ENCODE measurements at places on chromosomes 13 and 19.

DNA sequence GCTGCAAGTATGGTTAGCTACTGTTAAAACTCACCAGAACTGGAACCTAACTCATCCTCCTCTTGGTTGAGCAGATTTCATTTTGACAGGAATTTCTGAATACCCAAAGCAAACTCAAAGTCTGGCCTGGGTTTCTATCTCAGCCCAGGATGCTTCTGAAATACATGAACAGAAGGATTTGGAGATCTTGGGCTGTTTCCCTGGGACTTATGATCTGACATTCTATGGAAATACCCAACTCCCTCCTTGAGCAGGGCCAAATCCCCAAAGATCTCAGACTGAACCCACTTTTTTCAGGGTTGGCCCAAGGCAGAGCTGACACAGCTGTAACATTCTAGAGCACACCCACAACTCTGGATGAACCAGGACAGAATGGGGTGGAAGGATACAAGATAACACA, 1.1 kb upstream of the ITM2B start:
- DNase-seq: no peak

- DNase-seq: no peak
Measured at GRCh38 chr13:60654415-60654814, 257.4 kb downstream of the TDRD3 start.

GRCh38 chr13:110907951-110908898, 6.6 kb downstream of the ANKRD10 start:
- DNase-seq: no peak

- no peak for DNase-seq
Measured at GRCh38 chr13:32370805-32371204, 55.5 kb downstream of the BRCA2 start.

- no peak for DNase-seq
Measured at GRCh38 chr19:14459703-14460102, 15.5 kb downstream of the PTGER1 start.

GRCh38 chr13:68170961-68171360, 940.8 kb upstream of the PCDH9 start:
- no peak for DNase-seq

DNA sequence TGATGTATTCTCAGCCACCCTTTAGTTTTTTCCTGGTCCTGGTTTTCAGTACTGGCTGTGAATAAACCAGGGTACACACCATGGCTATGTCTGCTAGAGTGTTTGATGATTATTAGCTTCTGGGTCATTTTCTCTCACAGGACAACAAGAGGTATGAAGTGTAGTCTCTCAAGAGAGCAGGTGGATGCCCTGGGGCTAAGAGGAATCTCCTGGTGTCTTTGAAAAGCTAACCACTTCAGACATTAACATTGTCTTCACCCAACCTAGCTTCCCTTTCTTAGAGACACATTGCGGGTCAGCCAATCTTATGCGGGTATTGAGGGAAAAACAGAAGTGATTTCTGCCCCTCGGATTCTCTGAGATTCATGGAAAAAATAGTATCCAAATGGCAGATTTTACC, 1.6 kb downstream of the ZNF730 start:
- no peak for DNase-seq

- DNase-seq: no peak
Measured at GRCh38 chr19:55299991-55300390, 16.2 kb downstream of the BRSK1 start.

- DNase-seq: no peak
Measured at GRCh38 chr19:39203372-39204341, at the start of gene SYCN. Gene SYCN, minus strand, starts transcription at chr19:39204263. Its CDS starts 9 bp downstream, at chr19:39204254.

DNA sequence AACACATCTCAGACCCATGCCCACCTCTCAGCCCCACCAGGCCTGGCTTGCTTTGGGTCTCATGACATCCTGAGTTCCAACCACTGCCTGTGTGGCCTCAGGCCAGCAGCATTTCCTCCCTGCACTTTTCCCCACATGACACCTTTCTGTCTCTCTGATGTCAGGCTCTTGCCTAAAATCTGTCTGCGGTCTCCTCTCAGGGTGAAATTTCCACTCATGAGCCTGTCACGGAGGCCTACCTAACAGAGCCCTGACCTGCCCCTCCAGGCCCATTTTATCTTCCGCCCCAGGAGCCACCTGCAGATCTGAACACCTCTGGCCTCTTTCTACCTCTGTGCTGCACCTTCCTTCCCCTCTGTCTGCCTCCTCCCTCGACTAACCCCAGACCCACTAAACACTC, 93.5 kb downstream of the ZDHHC20 start:
- DNase-seq: no peak

GRCh38 chr13:42272115-42272803, at the start of gene AKAP11:
Gene AKAP11, plus strand, starts transcription at chr13:42272152. Its CDS starts 14,197 bp downstream, at chr13:42286349.
- DNase-seq: no peak

- peak; percentile 99 for DNase-seq
Measured at GRCh38 chr13:87123987-87124784, 547.0 kb upstream of the SLITRK5 start.

- no peak for DNase-seq
Measured at GRCh38 chr13:94917824-94918223, 205.5 kb upstream of the SOX21 start.

DNA sequence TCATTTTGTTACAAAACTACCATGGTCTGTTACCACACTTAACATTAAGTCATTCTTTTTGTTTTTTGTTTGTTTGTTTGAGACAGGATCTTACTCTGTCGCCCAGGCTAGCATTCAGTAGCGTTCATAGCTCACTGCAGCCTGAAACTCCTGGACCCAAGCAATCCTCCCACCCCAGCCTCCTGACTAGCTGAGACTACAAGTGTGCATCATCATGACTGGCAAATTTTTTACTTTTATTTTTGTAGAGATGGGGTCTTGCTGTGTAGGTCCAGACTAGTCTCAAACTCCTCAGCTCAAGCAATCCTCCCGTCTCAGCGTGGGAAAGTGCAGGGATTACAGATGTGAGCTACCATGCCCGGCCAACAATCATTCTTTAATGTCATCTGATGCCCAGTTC, 3.3 kb downstream of the ALDH16A1 start:
- DNase-seq: no peak

DNA sequence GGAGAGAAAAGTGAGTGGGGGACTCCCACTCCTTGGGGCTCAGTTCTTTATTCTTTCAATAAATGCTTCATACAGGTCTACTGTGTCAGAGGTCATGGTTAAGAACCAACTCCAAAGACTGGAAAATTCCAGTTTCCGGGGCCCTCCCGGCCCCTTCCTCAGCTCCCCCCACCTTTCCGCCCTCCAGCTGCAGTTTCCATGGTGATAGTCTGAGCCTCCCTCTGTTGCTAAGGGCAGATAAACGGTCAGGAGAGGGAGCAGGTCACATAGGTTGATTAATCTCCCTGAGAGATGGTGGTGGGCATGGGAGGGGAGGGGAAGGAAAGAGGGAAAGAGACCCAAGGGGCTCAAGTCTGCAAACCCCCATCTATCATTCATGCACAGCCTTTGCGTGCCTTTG, 131.5 kb upstream of the USP29 start:
- no peak for DNase-seq

- no peak for DNase-seq
Measured at GRCh38 chr19:42111384-42111783, 20.9 kb downstream of the POU2F2 start.
